ENCODE measurements at places on chromosomes 3 and 15. TPM values are rescaled to one million over a fixed set of nuclear protein-coding genes. Genes with fewer than 3 reads are reported as not detected.

BFSP2 gene
- not detected for total RNA-seq

NPAP1 gene
- not detected for total RNA-seq

NME9 gene
- total RNA-seq, result not detected

SYNPR gene
- total RNA-seq, result not detected

RARRES1 gene
- 9.2 TPM for total RNA-seq

XYLB gene
- total RNA-seq, result 3.7 TPM

TNNC1 gene
- total RNA-seq, result 1.4 TPM

GASK1A gene
- total RNA-seq, result not detected

CNTN4 gene
- not detected for total RNA-seq

NISCH gene
- total RNA-seq, result 13.8 TPM

MESP2 gene
- 0.62 TPM for total RNA-seq
